CD8-positive, alpha-beta T cell (primary cell): ENCODE measurements at places on chromosomes 16 and 17.

DNA sequence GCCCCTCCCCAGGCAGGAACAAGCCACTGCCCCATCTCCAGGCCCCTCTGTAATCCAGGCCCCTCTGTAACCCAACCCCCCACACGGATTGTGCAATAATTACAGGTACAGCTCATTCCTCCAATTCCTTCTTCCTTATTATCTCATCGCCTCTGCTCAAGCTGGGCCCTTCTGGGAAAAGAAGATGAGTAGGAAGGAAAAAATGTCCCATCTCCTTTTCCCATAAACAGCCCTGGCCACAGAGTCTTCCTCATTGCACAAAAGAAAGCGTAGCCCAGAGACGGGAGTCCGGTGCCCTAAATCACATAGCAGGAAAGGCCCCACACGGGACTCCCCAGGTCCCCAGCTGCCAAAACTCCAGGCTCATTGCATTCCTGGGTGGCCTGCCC lies 3.6 kb upstream of the LITAFD start:
- no peak for DNase-seq

- no peak for DNase-seq
Measured at GRCh38 chr16:86530251-86531190, 20.2 kb downstream of the FOXF1 start.

DNA sequence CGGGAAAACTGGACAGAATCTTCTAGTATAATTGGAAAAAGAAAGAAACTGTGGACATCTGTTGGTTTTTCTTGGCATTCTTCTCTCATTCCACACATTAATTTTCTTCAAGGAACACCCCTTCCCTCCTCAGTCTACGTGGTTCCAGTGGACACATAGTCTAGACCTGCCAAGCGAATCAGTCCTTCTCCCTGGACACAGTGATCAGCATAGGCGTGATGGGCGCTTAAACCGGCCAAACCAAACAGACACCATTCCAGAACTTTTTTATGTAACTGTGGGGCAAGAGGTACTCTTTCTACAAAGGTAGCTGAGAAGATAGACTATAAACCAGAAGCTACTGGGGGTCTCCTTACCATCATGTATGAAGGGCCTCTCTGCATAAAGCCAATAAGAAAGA lies 121.8 kb upstream of the COX10 start:
- no peak for DNase-seq

- peak; percentile 91 for DNase-seq
Measured at GRCh38 chr17:4806777-4807604, at the start of gene PLD2. Gene PLD2, plus strand, starts transcription at chr17:4807152. Its CDS starts 621 bp downstream, at chr17:4807773.

DNA sequence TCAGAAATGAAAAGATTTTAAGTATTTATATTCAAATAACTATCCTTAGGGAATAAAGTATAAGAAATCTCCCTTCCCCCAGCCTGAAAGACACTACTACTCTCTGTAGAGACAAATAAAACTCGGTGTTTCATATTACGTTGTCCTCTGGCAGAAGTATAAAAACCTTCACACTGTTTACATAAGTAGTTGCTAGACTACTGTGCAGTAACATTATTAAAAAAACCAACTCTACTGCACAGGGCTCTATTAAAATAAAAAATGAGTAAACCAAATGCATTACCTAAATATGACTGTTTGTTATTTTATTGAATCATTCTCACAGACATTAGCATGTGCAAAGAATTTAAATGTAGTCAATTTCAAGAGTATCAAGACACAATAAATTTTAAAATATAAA lies 67.4 kb downstream of the MED13 start:
- no peak for DNase-seq

- no peak for DNase-seq
Measured at GRCh38 chr16:9128346-9129342, 37.2 kb downstream of the HAPSTR1 start.

- DNase-seq, result no peak
Measured at GRCh38 chr17:59388069-59388556, 56.7 kb downstream of the YPEL2 start.

- peak; percentile 1 for DNase-seq
Measured at GRCh38 chr16:85139881-85140339, 27.6 kb upstream of the CIBAR2 start.

GRCh38 chr16:2910441-2910969 lies 1.2 kb upstream of the FLYWCH1 start:
- DNase-seq, result no peak

- DNase-seq, result no peak
Measured at GRCh38 chr17:79064026-79064425, 10.6 kb upstream of the ENGASE start.

GRCh38 chr16:88713568-88714419 lies 7.5 kb downstream of the CTU2 start:
- DNase-seq, result no peak

DNA sequence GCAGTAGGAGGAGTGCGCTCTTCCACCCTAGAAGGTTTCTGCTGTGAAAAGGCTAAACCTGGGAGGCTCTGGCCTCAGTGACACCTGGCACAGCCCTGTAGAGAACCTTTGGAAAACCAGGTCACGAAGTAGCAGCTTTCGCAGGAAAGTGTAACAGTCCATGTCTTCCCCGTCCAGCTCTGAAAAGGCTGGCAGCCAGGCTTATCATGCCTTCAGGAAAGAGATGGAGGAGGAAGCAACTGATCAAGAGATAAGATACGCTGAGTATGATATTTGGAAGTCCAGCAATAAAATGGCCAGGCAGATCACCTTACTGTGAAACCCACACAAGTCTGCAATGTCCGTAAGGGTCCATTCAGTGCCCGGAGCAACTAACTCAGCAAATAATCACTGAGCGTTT lies 22.3 kb downstream of the TUBD1 start:
- no peak for DNase-seq

GRCh38 chr16:24953306-24953705 lies 61.9 kb downstream of the ARHGAP17 start:
- DNase-seq, result no peak

DNA sequence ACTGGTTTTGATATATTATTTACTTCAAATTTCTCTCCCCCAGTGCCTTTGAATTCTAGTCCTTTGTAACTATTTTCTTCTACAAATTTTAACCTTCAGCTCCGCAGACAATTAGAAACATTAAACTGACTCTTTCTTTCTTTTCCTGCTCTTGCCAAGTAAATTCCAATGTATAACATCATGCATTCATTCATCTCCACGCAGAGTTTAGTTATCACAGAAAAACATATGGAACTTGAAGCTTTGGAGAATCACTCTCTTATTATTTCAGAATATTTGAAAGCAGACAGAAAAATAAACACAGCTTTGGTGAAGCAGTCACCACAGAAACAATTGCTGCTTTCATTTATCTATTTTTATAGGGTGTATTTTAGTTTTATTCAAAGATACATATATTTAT lies 778.7 kb upstream of the CDH8 start:
- no peak for DNase-seq

DNA sequence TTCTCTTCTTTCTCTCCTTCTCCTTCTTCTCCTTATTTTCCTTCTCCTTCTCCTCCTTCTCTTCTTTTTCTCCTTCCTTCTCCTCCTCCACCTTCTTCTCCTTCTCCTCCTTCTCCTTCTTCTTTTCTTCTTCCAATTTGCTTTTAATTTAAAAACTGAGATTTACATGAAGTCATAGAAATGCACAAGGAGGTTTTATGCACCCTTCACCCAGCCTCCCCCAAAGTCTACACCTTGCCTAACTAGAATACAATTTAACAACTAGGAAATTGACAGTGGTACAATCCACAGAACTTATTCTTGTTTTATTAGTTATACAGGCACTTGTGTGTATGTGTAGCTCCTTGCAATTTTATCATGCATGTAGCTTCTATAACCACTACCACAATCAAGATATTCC lies 826.7 kb downstream of the KCNJ2 start:
- no peak for DNase-seq

DNA sequence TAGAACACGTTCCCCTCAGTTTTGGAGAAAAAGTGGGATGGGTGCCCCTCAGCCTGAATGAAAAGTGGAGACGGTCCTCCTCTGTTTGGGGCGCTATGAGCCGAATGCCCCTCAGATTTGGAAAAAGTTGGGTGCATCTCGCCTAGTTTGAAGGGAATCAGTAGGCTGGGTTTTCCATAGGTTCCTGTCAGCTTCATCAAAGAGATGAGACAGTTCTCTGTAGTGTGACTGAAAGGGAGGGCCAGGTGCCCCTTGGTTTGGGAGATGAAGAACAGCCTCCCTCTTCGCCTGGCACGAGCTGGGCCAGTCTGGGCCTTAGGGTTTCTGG lies 742 bp upstream of the SLC9A5 start:
- no peak for DNase-seq

- DNase-seq, result no peak
Measured at GRCh38 chr16:31505483-31505882, 2.7 kb downstream of the RUSF1 start.
